ENCODE measurements at places on chromosomes 2 and 18.

GRCh38 chr18:47420130-47420529 lies 168.7 kb upstream of the SKOR2 start:
- DNase-seq, result no peak

DNA sequence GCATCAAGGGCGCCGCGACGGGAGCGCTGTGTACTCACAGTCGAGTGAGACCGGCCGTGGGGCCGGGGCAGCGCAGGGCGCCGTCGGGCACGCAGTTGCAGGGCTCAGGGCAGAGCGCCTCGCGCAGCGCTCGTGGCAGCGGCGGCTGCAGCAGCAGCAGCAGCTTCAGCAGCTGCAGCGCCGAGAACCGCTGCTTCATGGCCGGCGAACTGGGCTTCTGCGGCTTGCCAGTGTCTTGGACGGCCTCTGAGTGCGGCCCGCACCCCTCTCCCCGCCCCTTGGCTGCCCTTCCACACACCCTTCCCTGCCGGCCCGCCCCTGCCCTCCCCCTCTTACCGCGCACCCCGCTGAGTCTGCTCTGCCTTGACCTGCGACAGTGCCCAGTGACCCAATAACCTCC lies at the start of gene LHCGR:
LHCGR (minus strand) TSS at position 252 of the 400 bp plus-strand sequence; CDS start at position 199, 53 bp downstream.
- no peak for DNase-seq

DNA sequence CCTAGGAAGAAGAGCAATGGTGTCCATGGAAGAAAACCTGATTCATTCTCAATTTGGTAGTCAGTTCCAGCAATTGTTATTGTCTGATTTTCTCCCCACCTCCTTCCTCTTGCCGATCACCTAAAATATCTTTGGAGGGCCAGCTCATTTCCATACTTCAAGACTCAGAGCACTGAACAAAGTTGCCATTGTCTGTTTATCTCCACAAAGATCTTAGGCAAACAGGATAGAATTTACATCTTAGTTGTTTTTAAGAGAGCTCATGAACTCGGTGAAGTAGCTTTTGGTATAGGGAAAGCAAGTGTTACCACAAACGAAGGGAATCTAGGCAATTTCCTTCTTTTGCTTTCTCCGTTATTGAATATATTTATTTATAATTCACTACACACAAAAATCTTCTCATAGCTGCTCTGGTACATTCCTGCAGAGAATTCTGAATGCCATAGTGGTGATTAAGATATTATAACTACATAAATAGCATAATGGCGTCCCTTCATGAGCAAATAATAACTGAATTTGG lies 41.5 kb upstream of the CHST9 start:
- DNase-seq, result no peak

GRCh38 chr2:1287427-1287826 lies 125.8 kb upstream of the TPO start:
- DNase-seq, result no peak

DNA sequence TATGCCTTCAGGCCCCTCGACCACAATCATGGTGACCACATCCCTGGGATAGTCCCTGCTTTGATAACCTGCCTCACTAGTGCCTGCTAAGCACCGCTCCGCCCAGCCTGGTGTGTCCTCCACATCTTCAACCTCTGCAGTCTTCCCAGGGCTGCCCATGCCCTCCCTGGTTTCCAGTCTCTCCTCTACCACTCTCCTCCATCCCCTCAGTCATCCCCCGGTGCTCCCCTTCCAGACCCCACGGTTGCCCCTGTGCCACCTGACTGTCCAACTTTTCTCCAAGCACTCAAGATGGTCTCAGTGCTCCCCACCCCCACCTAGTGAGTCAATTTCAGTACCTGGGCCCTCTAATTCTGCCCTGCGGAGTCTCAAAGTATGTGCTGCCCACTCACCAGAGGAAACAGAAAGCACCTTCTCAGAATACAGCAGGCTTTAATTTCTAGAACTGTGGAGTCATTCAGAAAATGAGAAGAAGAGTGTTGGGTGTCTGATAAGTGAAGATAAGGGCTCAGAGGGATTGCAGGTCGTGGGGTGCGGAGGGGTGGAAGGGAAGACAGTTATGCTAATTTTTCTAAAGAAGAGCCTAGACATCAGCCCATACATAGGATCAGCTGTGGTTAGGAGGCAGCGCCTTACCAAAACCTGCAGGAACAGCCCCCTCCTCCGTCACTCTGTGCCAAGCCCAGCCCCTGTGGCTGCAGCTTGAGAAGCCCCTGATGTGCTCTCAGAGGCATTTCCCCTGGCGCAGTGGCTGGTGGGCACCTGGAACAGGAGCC lies 53.6 kb upstream of the CAB39 start:
- peak; percentile 66 for DNase-seq

- DNase-seq, result no peak
These were observed 262.4 kb upstream of the CHST9 start for GRCh38 chr18:27447451-27447881.

DNA sequence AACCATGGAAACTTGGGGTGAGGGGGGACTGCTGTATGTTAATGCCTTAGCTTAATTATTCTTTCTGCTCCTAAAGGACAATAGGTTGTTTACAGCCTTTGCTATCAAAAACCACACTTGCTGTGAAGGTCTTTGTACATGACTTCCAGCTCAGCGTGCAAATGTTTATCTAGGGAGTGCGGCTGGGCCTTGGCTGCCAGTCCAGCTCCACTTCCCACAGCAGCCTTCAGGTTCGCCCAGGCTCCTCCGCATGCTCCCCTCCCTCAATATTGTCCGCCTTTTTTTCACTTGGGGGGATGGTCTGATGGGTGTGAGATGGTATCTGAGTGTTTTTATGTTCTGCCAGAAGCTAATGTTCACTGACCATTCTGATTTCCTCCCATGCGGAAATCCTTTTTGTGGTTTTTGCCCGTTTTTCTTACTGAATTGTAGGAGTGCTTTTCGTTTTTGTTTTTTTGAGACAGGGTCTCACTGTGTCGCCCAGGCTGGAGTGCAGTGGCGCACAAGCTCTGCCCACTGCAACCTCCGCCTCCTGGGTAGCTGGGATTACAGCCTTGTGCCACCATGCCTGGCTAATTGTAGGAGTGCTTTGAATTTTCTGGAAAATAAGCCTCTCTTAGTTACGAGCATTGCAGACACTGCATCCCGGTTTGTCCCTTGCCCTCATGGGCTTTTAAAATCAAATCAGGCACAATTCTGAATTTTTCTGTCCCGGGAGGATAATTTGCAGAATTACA lies 28.8 kb downstream of the SH3BP4 start:
- DNase-seq, result no peak

DNA sequence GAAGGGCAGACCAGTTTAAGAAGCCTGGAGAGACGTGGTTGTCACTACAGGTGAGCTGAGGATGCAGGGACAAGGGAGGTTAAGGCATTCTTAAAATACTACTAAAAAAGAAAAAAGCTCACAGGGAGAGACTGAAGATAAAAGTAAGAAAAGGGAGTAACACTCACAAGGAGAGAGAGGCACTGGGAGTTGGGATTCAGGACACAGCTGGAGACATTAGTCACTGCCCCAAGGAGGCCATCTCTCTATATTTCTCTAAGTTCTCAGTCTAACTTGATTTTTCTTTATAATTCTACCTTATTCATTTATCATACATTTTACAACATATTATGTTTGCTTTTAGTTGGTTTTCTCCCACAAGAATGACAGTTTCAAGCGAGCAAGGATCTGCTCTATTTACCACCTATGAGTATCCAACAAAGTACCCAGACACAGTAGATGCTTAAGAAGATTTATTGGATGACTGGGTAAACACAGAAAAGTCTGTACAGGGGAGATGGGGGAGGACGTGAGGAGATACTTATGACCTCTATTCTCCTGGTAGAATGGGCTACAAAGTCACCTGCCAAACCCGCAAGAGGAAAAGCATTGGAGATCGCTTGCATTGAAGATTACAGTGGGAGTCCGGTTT lies 2.2 kb downstream of the SERPINE2 start:
- no peak for DNase-seq

DNA sequence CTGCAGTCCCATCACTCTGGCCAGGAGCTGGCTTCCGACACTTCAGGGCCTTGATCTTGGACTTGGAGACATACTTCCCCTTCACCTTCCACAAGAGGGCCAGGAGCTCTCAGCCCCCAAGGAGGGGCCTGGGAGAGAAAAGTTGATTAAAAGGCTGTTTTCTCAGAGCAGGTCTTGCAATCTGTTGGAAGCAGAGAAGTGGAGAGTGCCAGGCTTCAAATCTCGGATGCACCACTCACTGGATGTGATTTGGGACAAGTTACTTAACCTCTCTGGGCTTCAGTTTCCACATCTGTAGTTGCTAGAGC lies 255.3 kb downstream of the CYP26B1 start:
- no peak for DNase-seq

GRCh38 chr2:8481463-8482009 lies 200.3 kb upstream of the ID2 start:
- no peak for DNase-seq

DNA sequence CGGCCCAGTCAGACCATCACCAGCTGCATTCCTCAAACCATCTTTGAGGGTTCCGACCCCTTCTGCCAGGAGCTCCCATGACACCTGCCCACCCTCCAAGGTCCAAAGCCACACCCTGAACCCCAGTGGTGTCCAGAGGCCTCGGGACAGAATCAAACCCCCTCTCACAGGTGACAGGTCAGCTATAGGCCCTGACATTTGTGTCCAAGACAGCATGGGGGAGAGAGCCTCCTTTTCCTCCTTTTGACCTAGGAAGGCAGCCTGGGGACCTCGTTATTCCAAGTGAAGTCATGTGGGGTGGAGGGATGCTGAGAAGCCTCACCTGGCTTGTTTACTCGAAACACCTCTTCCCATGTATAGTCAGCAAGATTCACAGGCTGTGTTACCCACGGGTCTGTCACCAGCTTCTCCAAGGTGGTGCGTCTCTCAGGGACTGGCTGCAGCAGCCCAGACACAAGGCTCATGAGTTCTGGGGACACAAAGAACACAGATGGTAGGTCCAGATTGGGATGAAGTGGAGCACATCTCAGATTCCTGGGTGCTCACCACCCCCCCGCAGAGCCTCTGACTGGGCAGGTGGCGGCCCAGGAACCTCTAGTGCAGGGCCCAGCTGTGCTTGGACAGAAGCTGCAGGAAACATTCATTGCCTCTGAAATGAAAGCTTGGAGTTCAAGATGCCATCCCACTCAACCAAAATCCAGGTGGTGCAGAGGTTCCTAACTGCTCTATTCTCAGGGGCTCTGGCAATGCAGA lies 5.1 kb upstream of the MTERF4 start:
- DNase-seq, result no peak

DNA sequence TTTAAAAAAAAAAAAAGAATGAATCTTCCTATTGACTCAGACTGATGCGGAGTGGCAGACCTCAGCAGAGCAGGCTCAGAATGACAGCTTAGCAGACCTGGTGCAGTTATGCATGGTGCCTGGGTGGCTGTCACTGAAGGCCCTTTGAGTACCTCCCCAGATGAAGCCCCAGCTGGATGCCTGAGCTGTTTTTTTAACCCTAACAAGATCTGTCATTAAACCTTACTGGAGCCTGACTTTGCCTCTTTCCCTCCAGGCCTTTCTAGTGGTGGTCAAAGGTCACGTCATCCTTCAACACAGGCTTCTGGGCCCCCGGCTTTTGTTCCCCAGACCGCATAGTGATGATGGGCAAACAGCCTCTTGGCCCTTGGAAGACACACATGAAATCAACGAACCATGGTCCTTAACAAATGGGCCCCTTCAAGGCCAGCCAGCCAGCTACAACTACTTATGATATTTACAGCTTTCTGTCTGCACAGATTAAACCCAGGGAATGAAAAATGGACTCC lies 138.3 kb upstream of the CYP1B1 start:
- DNase-seq, result no peak

GRCh38 chr2:156320486-156321098 lies 11.9 kb downstream of the NR4A2 start:
- DNase-seq, result no peak

DNA sequence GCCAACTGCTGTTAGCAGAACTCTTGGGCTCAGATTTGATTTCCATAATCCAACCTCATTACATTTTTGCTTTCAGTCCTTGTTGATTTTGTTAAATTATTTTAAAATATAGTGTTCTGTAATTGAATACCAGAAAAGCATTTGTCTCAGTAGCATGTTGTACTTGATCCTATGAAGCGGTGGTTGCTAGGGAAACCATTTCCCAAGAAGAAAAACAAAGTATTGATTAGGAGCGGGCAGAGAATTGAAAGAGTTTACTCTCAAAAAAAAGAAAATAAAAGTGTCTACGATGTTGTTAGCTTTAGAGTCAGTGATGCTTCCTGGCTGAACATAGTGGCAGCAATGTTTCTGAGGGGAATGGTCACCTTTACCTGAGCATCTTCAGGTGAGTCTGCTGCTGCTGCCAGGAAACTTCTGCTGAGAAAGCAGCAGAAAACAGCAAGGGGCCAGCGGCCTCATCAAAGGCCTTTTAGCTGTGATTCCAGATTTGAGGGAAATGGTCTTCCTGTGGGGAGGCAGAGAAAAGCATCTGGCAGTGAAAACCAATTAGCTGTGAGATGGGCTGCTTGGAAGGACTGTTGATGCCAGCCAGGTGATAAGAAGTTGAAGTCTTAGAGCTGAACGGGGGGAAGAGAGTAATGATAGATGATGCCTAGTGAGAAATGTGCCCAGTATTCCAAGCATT lies 37.1 kb downstream of the CRIM1 start:
- DNase-seq, result no peak

- no peak for DNase-seq
These were observed 162.3 kb downstream of the ARHGAP28 start for GRCh38 chr18:6891788-6892187.

DNA sequence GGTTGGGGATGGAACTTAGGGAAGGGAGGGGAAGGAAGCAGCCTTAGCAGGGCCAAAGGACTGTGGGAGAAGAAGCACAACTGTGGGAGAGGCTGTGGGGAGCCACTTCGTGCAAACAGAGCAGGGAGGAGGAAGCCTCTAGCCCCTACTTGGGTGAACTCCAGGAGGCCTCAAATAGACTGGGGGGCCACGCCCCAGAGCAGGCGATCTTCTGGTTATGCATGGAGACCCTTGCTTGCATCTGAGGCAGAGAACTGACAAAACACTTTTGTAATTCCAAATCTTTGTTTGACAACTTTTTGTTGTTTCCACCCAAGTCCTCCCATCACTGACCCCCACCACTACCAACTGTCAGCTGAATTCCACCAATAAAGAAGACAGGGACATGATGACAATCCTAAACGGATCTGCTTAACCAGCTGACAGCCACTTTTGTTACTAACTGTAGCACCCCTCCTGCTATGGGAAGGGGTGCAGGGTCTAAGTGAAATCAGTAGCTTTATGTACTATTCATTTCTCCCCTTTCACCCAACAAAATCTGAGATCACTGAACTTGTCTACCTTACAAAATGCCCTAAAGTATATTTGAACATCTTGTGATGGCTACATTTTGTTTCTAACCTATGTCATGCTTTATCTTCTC lies 80.5 kb upstream of the CPO start:
- no peak for DNase-seq

DNA sequence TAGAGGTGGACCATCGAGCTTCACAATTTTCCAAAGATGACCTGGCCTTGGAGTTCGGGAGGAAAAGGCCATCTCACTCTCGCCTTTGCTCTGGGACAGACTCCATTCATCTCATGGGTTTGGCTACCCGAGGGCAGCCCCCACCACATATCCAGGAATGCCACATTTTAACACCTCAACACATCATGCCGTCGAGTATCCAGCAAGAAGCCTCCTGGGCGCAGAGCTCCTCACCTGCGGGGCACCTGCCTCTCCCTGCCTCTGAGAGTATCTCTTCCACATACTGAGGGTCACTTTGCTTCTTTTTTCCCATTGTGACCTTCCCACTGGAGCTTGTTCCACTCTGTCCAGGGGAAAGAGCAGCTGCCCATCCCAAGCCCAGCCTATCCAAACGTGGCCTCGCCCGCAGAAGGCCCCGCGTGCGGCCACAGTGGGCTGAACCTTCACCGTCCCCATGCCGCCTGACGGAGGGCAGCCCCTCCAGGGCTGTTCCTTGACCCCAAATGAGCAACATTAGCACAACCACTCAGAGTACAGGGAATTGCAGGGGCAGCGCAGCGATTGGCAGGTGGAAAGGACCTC lies 5.5 kb upstream of the LIMS2 start:
- DNase-seq, result no peak

Measured in CD4-positive, alpha-beta T cell (primary cell).